ENCODE measurements at places on chromosomes 7 and 10.

GRCh38 chr7:16684935-16685334 lies 39.0 kb downstream of the BZW2 start:
- no peak for DNase-seq

DNA sequence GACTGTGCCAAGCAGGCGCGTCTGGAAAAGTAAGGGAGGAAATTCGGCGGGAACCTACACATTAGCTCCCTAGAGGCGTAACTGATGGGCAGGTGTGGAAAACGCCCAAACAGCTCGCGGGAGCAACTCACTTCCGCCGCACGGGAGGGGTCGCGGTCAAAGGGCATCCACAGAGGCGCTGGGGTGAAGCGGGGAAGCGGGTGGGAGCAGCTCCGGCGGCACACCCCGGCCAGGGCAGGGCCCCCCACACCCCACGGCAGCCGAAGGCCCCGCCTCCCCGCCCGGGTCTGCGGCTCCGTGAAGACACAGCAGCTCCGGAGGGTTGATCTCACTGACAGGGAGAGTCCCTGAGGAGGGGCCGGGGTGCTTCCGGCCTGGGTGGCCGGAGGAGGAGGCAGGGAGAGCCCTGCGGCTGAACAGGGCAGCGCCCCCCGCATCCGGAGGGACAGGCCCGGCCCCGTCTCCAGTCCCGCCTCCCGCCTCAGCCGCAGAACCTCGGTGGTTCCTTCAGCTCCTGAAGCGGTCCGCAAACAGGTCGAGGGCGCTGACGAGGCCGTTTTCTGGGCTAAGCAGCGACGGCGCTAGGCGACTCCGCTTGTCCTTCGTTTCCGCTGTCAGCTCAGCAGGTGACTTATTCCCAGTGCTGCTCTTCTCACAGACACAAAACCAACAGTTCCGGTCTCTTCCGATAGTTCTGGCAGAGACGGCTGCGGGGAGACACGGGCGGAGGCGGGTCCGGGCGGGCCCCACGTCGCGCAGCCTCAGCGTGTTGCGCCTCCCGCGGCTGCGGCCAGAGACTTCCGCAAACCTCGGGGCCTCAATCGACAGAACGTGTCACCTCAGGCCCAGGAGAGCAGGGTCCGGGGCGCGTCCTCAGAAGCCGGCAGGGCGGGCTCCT lies 276.1 kb downstream of the DNAJB6 start:
- DNase-seq: peak; percentile 48

DNA sequence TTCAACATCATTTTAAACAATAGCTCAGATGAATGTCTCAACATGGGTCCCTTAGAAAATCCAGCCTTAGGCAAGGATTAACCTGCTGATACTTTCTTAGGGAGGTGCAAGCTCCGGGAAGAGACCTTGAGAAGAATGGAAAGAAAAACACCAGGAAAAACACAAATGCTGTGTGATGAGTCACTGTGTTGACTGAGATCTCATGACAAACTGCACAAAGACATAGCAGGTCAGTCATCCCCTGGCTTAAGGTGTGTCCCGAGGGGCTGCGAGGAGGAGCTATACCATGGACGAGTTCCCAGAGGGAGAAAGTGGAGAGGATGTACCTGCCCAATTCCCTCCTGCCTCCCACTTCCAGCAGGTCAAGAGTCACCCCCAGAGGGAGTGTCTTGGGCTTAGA lies 98.0 kb downstream of the TEX36 start:
- no peak for DNase-seq

GRCh38 chr10:22002591-22003176 lies 846 bp downstream of the DNAJC1 start:
- DNase-seq: no peak

GRCh38 chr7:117704063-117704462 lies 169.2 kb downstream of the CTTNBP2 start:
- DNase-seq: no peak

DNA sequence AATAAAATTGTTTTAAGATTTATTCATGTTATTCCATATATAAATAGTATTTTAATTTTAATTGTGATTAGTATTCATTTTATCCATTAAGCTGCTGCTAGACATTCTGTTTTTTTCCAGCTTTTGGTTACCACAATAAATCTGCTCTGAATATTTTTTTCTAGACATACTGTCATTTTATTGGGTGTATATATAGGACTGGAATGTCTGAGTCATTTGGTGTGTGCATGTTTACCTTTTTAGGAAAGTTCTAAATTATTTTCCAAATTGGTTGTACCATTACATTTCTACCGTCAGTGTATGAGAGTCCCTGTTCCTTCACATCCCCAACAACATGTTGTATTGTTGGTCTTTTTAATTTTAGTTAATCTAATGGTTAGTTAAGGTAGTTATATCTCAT lies 1138.1 kb downstream of the REEP3 start:
- DNase-seq: no peak

- DNase-seq: peak; percentile 39
Measured at GRCh38 chr7:149865437-149865836, 8.3 kb upstream of the ATP6V0E2 start.

GRCh38 chr10:43039624-43040481 lies 37.0 kb upstream of the RET start:
- no peak for DNase-seq

DNA sequence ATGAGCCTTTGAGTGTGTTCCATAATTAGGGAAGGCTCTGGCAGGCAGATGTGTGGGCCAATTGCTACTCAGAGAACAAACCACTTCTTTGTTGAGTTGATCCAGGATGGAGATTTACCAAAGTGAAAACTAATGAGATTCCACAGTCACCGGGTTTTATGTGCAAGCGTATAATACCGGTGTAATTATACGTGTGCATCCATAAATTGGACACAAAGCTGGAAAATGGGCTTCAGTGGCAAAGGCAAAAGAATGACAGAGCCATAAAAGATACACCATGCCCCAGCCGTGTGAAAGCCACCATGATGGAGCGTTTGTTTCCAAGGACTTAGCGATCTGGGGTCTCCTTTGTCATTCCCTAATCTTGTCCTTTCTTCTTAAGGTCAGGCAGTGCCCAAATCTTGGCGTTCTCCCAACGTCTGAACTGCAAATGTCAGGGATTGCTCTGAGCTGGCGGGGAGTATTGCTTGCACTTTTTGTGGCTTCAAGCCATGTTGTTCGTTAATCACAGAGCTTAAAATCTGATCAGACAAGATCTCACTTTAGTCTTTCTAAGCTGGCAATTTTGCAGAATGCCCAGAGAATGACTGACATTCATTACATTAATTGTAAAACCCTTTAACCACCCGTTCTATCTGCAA lies 70.1 kb downstream of the NPTX2 start:
- DNase-seq: no peak

- DNase-seq: no peak
Measured at GRCh38 chr10:71187600-71187999, 24.8 kb upstream of the UNC5B start.

- peak; percentile 44 for DNase-seq
Measured at GRCh38 chr10:70232155-70232858, 922 bp downstream of the PPA1 start.

All from activated CD4-positive, alpha-beta T cell treated with anti-CD3 and anti-CD28 coated beads, Interleukin-2, amount 50 U/mL, for 4 hours (primary cell).